ENCODE measurements at places on chromosomes 7 and 10.

GRCh38 chr7:149599636-149600206 lies 102.1 kb upstream of the ZNF746 start:
- DNase-seq = no peak

DNA sequence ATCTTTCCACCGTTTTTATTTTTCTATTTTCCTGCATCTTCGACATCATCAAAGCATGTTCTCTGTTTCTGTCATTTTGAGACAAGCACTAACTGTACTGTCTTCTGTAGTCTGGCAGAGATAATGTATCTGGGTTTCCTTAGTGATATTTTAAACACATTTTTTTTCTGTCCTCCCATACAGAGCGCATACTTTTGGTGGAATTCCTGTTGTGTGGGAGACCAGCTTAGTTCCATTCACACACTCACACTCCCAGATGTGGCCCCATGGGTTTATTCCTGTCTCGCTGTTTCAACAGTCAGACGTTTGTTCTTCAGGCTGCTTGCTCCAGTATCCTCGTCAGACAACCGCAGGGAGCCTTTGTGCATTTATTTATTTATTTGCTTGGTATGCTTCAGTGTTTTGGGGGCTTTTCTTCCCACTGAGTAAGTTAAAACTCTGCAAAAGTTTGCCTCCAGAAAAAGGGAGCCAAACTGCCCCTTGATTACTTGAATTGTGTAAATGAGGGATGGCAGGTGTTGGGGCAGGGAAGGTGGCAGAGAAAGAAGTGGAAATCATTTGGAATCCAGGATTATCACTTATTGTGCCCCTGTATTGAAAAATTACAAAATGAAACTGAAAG lies 456.8 kb upstream of the KLF6 start:
- no peak for DNase-seq

DNA sequence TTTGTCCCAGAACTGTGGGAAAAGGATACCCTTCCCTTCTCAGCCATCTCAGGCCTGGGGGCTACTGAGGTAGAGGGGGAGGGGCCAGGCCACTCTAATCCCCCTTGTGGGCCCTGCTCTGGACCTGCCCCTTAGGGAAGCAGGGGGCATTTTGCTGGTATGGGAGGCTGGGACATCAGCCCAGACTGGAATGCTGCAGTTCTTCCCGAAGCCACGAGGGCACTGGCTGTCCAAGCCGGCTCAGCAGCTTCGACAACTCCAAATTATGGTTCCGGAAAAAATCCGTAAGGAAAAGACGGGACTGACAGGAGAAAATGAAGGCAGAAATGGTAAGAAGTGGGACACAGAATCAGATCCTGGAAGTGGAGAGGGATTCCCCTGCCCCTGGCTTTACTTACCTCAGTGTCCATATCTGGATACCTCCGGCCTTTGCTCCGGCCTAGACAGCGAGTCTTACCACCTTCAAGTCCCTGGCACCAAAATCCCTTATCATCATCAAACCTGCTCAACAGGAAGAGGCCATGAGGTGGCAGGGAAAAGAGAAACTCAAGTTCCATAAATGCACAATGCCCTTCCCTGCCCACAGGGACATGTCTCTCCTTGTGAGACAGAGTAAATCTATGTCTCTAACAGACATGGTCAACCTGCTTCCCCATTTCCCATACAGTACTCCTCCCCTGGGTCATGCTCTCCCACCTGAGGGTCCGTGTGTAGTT lies 9.0 kb downstream of the NDST2 start:
- DNase-seq = no peak

DNA sequence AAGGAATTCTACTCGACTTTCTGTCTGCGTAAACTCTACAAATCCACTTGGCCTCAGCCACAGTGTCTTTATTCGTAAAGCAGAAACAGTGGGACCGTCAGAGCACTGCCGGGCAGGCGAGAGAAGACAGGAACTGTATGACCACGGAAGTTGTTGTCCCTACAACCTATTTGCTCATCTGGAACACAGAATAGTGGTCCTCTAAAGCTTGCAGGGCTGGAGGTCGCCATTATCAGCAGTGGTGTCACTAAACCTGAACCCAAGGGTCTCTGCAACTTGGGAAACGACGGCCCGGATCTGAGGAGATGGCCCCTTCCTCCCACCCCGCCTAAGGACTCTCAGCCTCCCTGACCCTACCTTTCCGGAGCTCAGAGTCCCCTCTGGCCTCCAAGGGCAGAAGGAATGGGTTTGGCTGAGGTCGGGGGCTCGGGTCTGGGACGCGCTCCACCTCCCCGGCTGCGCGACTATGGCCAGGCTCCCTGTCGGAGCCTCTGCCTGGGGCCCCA lies 442 bp downstream of the STYXL1 start:
- DNase-seq = no peak

GRCh38 chr10:7449063-7449695 lies 38.3 kb upstream of the SFMBT2 start:
- no peak for DNase-seq

DNA sequence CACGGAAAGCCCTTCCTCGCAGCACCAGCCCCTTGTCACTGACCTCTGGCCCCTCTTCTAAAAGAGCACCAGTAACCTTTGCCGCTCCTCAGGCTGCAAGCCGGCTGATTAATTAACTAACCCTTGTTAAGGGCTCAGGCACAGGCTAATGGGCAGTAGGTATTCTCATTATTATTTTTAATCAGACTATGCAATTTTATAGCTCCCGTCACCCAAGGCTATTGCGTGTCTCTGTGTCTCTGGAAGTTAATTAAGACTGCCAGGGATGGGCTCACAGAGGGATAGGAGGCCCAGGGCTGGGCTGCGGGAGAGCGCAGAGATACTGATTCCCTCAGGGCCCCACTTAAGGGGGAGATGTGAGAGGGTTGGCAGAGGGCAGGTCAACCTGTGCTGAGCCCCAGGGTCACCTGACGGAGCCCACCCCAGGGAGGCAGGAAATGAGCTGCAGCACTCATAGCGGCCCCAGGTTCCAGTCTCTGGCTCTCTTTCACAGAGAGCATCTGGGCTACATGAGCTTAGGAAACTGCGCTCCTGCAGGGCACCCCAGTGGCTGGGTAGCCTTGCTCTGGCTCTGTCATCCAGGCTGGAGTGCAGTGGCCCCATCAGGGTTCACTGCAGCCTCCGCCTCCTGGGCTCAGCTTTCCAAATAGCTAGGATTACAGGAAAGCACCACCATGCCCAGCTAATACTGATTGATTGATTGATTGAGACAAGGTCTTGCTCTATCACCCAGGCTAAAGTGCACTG lies 92.2 kb upstream of the LRRC4 start:
- no peak for DNase-seq

DNA sequence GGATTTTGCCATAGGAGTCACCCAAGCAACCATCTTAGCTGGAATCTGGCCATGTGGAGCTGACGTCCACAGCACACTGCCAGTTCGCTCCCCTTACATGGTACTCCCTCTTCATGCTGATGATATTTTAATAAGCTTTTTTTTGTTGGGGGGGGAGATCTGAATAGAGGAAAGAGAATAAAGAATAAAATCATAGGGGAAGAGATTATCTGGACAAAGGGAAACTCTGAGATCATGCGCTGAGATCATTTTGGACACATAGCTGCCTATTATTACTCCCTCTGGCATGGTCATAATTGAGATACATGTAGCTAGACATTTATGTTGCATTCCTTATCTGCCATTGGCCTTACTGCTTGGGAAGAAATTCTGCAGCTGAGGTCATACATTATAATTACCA lies 282.7 kb downstream of the HTR7 start:
- no peak for DNase-seq

- no peak for DNase-seq
Observed at GRCh38 chr10:30540276-30540675, 89.3 kb downstream of the LYZL2 start.

DNA sequence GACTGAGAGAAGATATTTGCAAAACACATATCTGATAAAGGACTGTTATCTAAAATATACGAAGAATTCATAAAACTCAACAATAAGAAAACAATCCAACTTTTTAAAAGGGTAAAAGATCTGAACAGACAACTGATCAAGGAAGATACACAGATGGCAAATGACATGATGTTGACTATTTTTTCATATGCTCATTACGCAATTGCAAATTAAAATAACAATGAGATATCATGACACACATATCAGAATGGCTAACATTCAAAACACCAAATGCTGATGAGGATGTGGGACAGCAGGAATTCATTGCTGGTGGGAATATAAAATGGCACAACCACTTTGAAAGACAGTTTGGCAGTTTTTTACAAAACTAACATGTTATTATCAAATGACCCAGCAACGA lies 8.9 kb downstream of the DENND11 start:
- no peak for DNase-seq

DNA sequence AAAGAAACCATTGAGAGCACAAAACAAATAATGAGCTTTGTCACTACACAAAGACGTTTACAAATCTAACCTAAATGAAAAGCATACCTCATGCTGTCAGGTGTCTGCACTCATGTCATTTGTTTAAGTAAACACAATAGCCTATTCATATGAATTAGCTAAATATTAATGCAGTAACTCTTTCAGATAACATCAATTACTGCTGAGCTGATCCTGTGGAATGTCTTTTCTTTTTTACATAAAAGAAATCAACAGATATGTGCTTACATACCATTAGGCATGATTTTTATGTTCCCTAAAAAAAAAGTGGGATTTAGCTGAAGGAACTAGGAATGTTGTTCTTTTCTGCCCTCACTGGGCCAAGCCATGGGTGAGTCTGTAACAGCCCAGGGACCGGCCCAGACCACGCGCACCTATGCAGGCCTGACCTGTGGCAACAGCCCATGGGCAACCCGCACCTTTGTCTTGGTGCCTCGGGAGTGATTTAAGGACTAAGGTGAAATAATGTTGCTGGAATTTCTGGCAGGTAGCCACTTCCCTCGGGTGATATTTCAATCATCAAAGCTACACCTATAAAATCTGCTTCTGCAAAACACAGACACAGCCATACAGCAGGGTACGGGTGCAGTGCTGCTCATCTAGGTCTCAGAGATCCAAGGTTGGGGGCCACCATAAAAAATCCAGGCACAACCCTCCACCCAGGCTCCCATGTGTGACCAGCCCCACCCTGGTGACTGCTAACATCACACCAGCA lies 44.6 kb downstream of the FGFR2 start:
- DNase-seq = peak; percentile 28

- no peak for DNase-seq
Observed at GRCh38 chr10:42618424-42618823, 19.9 kb downstream of the ZNF33B start.

GRCh38 chr7:143315776-143316175 lies at the start of gene CLCN1:
CLCN1 (plus strand) TSS chr7:143316111; CDS start chr7:143316213, 102 bp downstream.
- no peak for DNase-seq

DNA sequence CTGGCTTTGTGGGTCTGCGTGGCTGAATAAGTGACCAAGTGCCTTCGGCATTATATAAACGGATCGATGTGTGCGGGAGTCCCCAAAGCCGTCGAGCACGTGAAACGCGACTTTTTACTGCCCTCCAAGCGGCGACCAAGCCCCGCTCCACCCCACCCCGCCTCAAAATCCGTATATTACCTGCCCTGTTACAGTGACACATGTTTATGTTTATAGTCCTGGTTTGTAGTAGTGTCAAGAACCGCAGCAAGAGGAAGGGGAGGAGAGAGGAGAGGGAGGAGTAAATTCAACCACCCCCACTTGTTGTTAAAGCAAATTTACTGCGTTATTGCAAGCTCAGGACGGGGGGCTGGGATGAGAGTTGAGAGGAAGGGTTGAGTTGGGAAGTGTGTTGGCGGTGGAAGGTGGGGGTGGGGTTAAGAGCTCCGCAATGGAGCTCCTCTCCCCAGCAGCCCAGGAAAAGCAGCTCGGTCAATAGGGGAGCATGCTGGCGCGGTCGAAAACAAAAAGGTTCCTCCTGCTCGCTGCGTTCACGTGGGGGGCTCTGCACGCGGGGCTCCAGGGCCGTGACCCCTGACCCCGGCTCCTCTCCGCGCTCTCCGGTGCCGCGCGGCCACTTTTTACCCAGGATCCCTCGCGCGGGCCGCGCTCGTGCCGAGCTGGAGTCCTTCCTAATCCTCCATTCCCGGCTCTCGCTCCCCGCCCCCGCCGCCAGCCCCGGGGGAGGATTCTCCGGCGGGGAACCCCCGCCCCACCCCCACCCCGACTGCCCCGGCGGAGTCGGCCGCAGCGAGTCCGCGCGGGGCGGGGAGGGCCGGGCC lies at the start of gene SKIDA1:
Gene SKIDA1 (minus strand): TSS at position 316 of the 821 bp plus-strand sequence. CDS start 7,860 bp downstream, outside the sequence.
- peak; percentile 92 for DNase-seq

DNA sequence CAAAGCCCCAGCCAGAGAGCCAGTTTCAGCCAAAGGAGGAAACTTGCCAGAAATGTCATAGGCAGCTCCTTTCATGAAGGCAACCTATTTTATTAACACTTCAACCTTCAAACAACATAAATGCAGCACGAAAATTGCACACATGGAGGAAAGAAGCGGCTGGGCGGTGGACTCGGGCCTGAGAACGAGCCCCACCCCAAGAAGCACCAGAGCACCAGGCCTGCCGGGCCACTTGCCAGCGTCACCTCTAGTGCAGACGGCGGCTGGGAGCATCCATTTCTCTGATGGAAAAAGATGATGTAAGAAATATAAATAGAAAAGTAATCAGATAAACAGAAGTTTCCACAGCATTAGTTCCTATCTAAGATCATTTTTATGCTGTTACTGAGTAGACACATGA lies 100.0 kb downstream of the TCERG1L start:
- DNase-seq = no peak

DNA sequence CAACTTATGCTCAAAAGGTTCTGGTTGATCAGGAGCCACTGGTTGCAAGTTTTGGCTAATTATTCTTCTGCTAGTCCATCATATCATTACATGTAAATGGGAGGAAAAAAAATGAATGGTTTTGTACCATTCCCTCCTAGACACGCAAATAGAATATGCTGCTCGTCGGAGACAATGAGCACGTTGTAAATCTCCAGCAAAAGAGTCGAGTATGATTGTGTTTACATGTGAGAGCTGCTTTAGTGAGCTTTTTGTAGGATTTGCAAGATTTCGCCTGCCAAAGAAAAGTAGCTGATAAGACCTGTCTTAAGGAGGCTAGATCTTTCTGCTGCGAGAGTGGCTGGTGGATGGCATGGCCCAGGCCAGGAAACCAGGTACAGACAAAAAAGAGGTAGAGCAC lies 109.0 kb downstream of the ZMYND11 start:
- no peak for DNase-seq

DNA sequence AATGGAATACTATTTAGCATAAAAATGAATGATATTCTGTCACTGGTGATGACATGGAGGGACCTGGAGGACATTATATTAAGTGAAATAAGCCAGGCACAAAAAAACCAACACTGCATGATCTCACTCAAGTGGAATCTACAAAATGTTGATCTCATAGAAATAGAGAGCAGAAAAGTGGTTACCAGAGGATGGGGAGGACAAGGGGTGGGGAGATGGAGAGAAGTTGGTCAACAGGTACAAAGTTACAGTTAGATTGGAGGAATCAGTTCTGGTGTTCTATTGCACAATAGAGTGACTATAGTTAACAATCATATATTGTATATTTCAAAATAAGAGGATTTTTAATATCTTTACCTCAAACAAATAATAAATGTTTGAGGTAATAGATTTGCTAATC lies 24.7 kb upstream of the SLC18A3 start:
- no peak for DNase-seq

DNA sequence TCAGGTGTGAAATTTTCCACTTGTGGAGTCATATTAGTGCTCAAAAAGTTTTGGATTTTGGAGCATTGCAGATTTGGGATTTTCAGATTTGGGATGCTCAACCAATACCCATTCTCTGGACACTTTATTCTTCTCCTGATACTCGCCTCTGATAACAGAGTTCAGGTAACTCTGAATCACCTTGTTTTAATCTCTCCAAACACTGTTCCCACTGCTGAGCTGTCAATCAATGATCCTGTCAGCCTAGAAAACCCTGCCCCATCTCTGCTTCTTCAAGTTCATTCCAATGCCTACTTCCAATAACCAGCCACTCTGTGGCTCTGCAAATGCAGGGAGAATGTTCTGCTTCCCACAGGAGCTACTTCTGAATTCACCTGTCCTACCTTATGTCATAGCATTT lies 21.8 kb downstream of the SGMS1 start:
- DNase-seq = no peak

GRCh38 chr10:124280916-124281315 lies 137.8 kb downstream of the OAT start:
- DNase-seq = no peak

Measured in HepG2 (cell line).